ENCODE measurements at places on chromosomes 16 and 17.

- no peak for DNase-seq
Observed at GRCh38 chr16:66660422-66661209, 35.9 kb downstream of the CMTM4 start.

- DNase-seq: peak; percentile 93
Observed at GRCh38 chr16:28277537-28278388, 14.6 kb upstream of the SBK1 start.

DNA sequence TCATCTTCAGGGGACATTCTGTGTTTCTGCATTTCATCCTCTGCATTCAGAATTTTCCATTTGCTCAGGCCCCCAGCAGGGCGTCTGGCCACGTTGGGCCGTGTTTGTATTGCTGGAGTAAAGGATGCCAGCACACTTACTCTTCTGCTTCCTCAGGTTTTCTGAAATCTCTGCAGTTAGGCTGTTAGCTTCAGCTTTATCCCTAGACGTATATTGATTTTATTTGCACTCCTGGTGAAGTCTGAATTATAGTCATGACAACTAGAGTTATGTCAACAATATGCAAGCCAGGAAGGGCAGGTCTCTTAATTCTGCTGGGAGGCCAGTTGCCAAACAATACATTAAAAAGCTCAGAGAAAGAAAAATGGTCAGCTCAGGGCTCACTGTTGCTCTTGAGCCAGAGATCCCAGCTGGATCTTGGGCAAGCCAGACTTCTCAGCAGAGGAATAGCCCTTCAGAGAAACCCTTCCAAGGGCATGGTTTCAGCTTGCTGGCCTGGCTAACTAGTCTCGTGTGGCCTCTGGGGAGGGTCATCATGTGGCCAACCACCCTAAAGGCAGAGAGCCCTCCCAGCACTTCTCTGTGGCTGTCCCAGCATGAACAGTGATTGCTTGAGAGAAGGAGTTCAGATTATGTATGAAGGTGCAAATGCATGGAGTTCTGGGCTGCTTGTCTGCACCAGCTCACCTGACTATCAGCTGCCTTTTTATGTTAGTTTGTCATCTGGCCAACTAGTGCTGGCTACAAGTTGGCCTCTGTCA lies 110.2 kb upstream of the CACNG5 start:
- DNase-seq: no peak

DNA sequence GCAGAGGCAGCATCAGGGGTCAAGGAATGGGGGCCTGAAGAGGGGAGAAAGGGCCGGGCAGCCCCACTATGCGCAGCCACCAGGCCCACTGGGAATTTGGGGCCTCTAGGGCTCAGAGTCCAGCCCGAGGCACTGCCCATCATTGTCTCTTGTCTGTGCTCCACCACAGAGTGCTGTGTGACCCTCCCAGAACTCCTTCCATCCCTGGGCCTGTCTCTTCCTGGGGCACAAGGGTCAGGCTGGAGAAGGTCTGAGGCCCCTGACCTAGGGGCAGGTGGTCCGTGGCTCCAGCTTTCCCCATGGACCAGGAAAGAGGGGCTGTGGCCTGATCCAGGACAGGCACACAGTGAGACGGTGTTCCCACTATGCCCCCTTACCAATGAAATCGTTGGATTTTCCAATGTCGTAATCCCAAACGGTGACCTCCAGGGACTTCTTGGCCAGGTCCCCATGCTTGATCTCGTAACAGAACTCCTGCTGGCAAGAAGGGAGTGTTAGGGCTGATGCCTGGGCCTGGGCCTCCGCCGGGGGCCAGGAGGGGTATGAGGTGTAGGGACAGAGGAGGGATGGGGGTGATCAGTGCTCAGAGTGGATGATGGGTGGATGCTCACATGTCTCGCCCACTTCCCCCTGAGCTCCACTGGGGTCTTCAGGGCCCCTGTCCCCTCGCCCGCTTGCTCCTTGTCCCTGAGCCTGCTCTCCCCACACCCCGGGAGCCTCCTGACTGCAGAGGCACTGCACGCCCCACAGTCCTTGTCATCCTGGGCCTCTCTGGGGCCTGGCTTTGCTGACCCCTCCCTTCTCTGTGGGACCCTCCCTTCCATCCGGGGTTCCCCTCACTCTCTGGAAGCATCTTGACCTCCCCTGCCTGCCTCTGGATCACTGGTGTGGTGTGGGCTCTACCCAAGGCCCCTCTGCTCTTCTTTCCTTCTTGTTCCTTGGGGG lies 10.7 kb downstream of the SCGB1C2 start:
- DNase-seq: no peak

DNA sequence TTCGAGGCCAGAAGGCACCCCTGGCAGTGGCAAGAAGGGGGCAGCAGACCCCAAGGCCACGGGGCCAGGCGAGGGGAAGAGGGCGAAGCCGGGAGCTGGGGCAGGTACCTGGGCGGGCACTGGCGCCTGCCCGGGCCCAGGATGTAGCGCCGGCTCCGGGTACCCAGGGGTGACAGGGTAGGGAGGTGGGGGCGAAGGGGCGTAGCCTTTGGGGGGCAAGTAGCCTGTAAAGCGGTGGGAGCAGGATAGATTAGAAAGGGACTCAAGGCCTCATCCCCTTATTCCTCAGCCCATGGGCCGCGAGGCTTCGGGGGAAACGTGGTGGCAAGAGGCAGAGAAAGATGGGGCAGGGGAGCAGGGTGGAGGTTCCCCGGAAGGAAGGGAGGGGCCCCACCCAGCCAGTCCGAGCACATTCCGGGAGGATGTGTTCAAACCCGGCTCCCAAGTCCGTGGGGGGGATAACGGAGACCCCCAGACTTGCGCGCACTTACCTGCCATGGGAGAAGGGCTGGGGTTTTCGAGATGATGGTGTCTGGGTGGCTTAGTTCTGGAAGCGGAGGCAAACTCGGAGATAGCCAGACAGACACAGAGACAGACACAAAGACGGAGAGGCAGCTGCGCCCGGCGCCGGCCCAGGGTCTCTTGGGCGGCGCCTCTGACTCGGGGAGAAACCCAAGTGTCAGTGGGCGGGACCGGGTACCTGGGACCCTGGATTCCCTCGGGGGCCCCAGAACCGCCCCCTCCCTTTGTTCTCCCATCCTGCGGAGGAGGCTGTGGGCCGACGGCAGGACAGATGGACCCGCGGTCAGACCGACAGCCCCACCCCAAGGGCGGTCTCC lies 493 bp downstream of the PLSCR3 start:
- DNase-seq: peak; percentile 44

GRCh38 chr17:79583475-79583874 lies 27.4 kb downstream of the RBFOX3 start:
- DNase-seq: no peak

- no peak for DNase-seq
Observed at GRCh38 chr17:65053354-65053881, 3.1 kb downstream of the GNA13 start.

DNA sequence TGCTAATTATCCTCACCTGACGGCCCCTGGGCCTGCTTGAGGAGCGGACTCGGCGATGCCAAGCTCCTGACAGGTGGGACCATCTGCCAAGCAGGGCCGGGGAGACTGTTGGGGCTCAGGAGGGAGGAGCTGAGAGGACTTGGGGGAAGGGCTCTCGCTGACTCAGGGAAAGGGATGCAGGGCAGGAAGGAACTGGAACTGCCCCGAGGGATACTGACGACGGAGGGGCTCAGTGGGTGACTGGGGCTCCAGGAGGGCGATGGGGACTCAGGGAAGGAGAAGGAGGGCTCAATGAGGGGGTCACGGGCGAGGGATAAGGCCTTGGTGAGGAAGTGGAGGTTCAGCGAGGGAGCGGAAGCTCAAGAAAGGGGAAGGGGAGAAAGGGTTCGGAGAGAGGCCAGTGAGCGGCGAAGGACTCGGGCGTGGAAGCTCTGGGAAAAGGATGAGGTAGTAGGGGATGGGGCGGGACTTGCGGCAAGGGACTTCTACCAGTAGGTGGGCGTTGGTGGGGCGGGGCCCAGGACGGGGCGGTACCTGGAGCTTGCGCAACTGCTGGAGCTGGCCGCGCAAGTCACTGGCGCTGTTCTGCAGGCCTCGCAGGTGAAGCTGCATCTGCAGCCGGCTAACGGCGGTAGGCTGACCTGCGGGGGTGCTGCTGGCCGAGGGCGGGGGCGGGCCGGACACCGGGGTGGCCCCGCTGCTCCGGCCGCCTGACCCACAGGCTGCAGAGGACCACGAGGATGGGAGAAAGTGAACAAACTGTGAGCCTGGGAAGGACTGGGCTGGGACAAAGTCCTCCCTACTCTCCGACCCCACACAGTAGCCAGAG lies 46.5 kb downstream of the SRCIN1 start:
- peak; percentile 90 for DNase-seq

DNA sequence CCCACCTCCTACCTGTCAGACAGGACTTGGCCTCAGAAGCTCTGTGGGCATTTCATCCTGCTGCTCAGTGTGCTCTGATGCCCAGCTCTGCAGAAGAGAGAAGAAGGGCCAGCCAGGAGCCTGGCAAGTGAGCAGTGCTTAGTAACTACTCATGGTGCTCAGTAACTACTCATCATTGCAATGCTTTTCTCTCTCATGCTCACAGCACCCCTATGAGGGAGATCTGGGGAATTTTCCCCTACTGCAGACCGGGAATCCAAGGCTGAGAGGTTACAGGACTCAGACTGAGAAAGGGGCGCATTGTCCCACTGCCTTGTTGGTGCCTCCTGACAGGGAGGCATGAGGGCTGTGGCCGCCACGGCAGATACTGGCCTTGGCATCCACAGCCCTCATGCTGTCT lies 261.1 kb downstream of the C16orf95 start:
- no peak for DNase-seq
